GM12878 (cell line): ENCODE measurements at places on chromosomes 7 and 10. TPM values are rescaled to one million over a fixed set of nuclear protein-coding genes. Genes with fewer than 3 reads are reported as not detected.

- no peak for DNase-seq
- no peaks in the 10 kb centered on the region for H3K36me3 ChIP-seq
- H3K27me3 ChIP-seq, result no peaks in the 10 kb centered on the region
- no peak overlapping the region for H3K27ac ChIP-seq
- no peak overlapping the region for H3K4me3 ChIP-seq
- H3K4me1 ChIP-seq, result peaks cover 3% of the 10 kb centered on the region; the same call in 1 of the 2 replicates
Observed at GRCh38 chr10:13296476-13296875, 3.4 kb downstream of the PHYH start.

- no peaks in the 10 kb centered on the region for H3K36me3 ChIP-seq
- H3K4me3 ChIP-seq, result no peak overlapping the region
- H3K27me3 ChIP-seq, result no peaks in the 10 kb centered on the region
- H3K27ac ChIP-seq, result no peak overlapping the region
Observed at GRCh38 chr7:17090751-17091150, 207.7 kb upstream of the AHR start.

- H3K4me1 ChIP-seq, result peaks cover 5% of the 10 kb centered on the region
- no peaks in the 10 kb centered on the region for H3K36me3 ChIP-seq
- DNase-seq, result no peak
- no peak overlapping the region for H3K27ac ChIP-seq
Observed at GRCh38 chr7:55140941-55141278, 122.1 kb downstream of the EGFR start.

DNA sequence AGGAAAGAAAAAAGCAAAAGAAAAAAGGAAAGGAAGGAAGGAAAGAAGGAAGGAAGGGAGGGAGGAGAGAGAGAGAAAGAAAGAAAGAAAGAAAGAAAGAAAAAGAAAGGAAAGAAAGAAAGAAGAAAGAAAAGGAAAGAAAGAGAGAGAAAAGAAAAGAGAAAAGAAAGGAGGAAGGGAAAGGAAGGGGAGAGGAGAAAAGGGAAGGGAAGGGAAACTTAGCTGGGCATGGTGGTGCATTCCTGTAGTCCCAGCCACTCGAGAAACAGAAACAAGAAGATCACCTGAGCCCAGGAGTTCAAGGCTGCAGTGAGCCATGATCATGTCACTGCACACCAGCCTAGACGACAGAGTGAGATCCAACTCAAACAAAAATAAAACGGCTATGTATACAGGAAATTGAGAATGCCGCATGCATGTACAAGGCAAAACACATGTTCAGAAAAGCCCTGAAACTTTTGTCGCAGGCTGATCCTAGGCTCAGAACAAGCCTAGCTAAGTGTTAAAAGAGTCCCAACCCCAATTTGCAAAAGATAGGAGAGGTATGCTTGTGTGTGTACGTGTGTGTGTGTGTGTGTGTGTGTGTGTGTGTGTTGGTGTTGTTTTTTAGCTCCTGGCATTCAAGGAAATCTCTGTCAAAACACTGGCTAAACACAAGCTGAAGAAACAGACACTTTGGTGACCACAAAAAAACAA lies 6.6 kb upstream of the NPC1L1 start:
- H3K4me3 ChIP-seq, result no peak overlapping the region
- H3K4me1 ChIP-seq, result no peaks in the 10 kb centered on the region
- no peak overlapping the region for H3K27ac ChIP-seq
- H3K27me3 ChIP-seq, result no peaks in the 10 kb centered on the region; the same call in none of the 2 replicates
- H3K36me3 ChIP-seq, result no peaks in the 10 kb centered on the region

The PKD2L1 gene
- polyA plus RNA-seq, result 0.25 TPM in 1 of 2 replicates, not detected in the other

The LRCH4 gene
- 63.7 and 64.0 TPM in 2 replicates for polyA plus RNA-seq

The PTPRZ1 gene
- polyA plus RNA-seq, result 0.11 TPM in 1 of 2 replicates, not detected in the other
